ENCODE measurements at places on chromosomes 11 and 22.

GRCh38 chr22:26642465-26643417 lies 14.6 kb upstream of the MIAT start:
- no peak overlapping the region for H3K4me3 ChIP-seq
- H3K4me1 ChIP-seq = peaks cover 15% of the 10 kb centered on the region
- peak overlapping the region; percentile 39 for H3K27ac ChIP-seq
- no peaks in the 10 kb centered on the region for H3K27me3 ChIP-seq
- H3K36me3 ChIP-seq = no peaks in the 10 kb centered on the region
- no peak for DNase-seq

DNA sequence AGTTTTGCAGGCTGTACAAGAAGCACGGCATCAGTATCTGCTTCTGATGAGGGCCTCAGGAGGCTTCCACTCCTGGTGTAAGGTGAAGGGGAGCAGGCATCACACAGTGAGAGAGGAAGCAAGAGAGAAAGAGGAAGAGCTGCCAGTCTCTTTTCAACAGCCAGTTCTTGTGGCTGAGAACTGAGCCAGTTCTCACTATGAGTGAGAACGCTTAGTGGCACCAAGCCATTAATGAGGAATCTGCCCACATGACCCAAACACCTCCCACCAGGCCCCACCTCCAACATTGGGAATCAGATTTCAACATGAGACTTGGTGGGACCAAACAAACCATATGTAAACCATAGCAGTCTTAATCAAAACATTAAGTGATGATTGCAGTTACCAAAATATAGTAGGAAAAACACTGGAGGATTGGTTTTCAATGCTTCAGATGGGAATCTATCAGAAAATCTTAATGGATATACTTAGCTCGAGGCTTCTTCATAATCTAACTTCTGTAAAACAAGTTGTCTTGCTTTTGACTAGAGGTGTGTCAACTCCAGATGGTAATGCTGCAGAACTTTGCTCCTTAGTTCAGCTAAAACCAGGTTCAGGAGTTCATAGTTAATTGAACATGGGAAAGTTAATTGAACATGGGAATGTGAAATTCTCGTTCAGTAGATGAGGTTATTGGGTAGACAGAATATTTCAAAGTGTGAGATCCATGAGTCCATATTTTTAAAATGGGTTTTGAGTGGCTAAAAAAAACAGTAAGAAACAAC lies 12.2 kb downstream of the FAR1 start:
- no peak overlapping the region for H3K27ac ChIP-seq
- peaks cover 34% of the 10 kb centered on the region for H3K4me1 ChIP-seq
- DNase-seq = no peak
- no peaks in the 10 kb centered on the region for H3K36me3 ChIP-seq
- no peaks in the 10 kb centered on the region for H3K27me3 ChIP-seq
- H3K4me3 ChIP-seq = no peak overlapping the region

GRCh38 chr11:14679662-14680061 lies 36.1 kb downstream of the PDE3B start:
- H3K4me3 ChIP-seq = no peak overlapping the region
- H3K27ac ChIP-seq = no peak overlapping the region
- no peaks in the 10 kb centered on the region for H3K4me1 ChIP-seq
- DNase-seq = no peak

GRCh38 chr11:57161351-57161750 lies 20.4 kb upstream of the LRRC55 start:
- H3K4me1 ChIP-seq = no peaks in the 10 kb centered on the region
- H3K36me3 ChIP-seq = no peaks in the 10 kb centered on the region
- H3K27ac ChIP-seq = no peak overlapping the region
- DNase-seq = no peak
